ENCODE measurements at places on chromosomes 3 and 15. TPM values are rescaled to one million over a fixed set of nuclear protein-coding genes. Genes with fewer than 3 reads are reported as not detected.

DNA sequence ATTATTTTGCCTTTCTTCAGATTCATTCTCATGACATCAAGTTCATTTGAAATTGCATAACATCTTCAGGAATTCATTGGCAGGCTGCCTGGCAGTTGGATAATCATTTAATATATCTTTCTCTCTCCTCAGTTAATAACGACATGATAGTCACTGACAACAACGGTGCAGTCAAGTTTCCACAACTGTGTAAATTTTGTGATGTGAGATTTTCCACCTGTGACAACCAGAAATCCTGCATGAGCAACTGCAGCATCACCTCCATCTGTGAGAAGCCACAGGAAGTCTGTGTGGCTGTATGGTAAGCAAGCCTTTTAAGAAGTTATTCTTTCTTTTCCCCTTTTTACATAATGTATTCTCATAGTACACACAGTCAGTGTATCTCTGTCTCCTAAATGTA lies 38.2 kb downstream of the TGFBR2 start:
- DNase-seq: peak; percentile 67

DNA sequence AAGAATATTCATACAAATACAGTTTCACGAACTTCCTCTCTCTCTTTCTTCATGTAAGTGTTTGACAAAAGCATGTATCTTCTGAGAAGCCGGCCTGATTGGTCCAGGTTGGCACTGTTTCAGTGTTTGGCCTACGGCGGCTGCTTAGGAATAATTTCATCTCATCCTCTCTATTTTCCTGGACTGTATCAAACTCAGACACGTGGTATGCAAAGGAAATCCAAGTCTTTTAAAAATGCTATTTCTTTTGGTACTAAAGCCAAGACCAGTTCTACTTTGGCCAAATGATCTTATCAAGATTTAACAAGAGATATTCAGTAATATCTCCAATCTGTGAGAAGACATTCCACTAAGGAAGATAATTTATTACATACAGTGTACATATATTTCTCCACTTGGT lies 152.8 kb downstream of the TIGIT start:
- no peak for DNase-seq

DNA sequence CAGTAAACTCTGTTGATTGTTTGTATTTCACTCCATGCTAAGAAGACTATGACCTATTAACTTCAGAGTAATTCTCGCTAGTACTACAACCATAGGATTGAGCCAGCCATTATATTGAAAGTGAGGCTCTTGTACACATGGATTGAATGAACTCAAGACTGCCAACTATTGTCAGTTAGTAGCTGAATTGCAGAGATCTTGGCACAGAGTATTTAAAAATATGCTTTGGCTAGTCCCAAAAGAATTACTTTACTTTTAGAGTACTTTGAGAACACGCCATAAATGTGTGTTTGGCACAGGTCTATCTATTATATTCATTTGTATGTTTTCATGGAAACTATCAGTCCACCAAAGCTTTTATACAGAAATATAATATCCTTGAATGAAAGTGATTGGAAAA lies 226.7 kb upstream of the DCBLD2 start:
- DNase-seq: no peak

DNA sequence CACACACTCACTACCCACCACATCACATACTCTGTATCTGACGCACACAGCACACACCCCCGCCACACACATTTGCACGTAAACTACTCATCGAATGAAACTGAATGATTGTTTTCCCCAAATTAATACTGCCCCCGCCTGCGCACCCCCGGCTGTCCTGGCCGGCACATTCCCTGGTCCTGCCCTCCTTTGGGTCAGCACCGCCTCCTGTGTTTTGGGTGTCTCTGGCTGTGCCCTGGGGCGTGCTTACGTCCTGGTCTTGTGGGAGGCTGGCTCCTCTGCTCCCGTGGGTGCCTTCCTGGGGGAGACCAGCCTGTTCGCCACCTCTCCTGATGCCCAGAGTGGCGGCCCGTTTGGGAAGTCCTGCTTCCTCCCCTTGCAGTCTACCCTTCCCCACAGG lies 30.2 kb downstream of the APBA2 start:
- no peak for DNase-seq

GRCh38 chr3:138718849-138719248 lies 110.3 kb downstream of the FAIM start:
- no peak for DNase-seq

DNA sequence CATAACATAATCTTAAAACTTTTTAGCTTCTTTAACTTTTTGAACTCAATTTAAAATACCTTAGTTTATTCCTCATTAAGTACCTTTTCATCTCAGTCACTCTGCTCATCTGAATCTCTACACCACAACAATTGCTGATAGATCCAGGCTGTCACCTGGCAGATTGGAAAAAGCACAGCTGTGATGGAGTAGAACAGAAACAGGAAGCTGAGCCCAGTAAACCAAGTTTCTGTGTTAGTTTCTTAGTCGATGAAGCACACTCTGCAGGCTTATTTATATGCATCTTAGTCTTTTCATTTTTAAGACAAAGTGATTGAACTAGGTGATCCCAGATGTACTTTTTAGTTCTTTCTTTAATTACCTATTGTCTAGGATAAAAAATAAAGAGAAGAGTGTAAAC lies 1398.0 kb upstream of the ALCAM start:
- no peak for DNase-seq

DNA sequence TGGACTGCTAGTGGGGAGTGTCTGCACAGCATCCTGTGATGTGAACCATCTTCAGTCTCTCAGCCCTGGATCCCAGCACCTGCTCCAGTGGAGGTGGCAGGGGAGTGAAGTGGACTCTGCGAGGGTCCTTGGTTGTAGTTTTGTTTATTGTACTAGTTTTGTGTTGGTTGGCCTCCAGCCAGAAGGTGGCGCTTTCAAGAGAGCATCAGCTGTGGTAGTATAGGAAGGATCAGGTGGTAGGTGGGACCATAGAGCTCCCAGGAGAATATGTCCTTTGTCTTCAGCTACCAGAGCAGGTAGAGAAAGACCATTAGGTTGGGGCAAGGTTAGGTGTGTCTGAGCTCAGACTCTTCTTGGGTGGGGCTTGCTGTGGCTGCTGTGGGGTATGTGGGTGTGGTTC lies 20.9 kb downstream of the NEK11 start:
- DNase-seq: no peak

GRCh38 chr15:69887553-69887952 lies 210.2 kb downstream of the TLE3 start:
- no peak for DNase-seq

GRCh38 chr3:108410531-108410984 lies 99.8 kb downstream of the MYH15 start:
- no peak for DNase-seq

DNA sequence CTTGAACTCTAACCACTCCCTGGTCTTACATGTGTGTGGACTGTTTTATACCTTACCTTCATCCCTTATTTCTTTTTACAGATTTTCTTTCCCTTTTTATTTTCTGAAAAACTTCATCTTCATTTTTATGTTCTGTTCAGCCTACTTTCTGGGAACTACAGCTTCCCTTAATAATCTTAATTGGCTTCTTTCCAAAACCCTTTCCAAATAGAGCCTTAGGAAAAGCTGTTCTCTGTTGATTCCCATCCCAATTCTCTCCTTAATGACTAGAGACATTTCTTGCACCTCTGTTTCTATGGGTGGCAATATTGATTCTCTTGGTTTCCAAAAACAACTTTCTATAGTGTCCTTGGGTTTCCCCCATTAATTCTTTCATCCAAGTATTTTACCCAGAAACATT lies 134.8 kb downstream of the DUT start:
- DNase-seq: no peak

Gene LPP
- 57.7 TPM for total RNA-seq

Gene WNT7A
- total RNA-seq: under 0.01 TPM

Gene LMCD1
- total RNA-seq: 106 TPM
